ENCODE measurements at places on chromosomes 5 and 9.

- no peak for DNase-seq
These were observed 83.0 kb downstream of the MARCHF3 start for GRCh38 chr5:126947146-126948010.

- no peak for DNase-seq
These were observed 107.2 kb upstream of the SHB start for GRCh38 chr9:38176251-38176650.

DNA sequence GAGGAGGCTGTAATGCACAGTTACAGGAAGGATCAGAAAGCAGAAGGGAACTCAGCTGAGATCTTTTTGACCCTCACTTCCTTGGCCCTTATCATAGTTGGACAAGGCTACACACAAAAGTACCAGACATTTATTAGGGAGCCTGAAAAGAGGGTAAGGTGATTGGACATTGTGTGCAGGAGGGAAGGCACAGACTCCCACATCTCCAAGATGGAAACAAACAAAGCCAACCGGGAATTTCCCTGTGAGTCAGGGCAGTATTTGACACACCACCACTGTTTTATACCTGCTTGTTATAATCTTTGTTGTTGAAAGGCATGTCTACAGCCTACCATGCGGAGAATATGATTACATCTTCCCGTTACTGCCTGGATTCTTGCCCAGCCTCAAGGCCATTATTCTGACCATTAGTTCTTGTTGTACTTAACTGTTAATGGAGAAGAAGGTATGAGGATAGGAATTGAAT, 3.0 kb upstream of the CCNG1 start:
- no peak for DNase-seq

- DNase-seq = no peak
These were observed 83.4 kb downstream of the GHR start for GRCh38 chr5:42506662-42507061.

DNA sequence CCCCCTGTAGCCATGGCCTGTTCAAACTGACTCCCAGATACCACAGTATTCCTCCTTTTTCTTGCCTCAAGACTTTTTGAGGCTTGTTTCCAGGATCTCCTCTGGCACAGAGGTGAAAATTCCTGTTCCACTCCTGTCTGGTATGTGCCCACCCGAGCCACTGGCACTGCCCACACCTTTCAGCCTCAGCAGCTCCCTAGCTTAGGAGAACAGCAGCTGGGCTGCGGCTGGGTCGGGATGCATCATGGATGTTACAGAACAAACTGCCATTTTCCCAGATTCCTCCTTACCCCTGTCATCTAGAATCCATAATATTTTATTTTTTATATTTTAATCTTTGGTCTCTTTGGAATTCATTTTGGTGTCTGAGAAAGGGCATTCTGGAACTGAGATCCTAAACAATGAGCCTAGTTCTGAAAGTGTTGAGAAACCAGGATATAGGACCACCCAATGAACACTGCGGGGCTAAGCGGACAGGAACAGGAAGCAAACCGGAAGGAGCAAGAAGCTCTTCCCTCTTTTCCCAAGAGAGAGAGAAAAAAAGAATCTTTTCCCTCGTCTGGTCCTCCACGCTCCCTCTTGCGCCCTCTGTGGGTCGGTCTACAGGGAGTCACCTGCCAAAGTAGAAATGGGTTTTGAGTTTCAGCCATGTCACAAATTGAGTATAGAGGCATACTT, 12.5 kb downstream of the OR2S2 start:
- peak; percentile 72 for DNase-seq

DNA sequence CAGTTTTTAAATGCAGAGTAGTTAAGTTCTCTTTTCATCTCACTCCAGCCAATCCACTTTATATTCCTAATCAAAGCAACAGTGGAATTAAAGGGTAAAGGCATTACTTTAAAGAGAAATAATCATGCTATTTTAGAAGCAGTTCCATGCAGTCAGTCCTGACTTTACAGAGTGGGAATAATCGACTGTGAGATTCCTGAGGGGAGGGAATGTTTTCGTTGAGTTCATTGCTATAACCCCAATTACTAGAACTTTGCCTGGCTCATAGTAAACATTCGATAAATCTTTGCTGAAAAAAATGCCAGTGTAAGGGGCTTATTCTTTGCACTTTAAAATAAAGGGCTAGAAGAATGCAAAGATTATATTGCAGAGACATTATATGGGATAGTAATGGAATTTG, 127.2 kb upstream of the ASTN2 start:
- DNase-seq = no peak

DNA sequence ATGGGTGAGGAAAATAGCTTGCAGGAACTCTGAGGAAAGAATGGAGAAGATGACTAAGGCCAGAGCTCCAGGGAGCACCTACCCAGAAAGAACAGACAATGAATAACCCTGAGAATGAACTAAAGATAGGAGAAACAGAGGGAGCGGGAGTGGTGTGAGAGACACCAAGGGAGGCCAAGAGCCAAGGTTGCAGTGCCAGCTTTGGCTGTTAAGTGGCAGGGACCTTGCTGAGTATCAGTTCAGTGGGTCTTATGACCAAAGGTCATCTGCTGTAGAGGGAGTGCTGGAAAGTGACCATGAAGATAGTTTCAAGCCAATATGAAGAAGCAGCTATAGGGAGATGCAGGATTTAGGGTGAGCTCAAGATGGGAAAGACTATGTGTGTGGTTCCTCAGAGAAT, 16.7 kb downstream of the P4HA2 start:
- no peak for DNase-seq

GRCh38 chr5:126513703-126514102, 81.3 kb downstream of the ALDH7A1 start:
- no peak for DNase-seq

- DNase-seq = no peak
These were observed 181.4 kb downstream of the NTRK2 start for GRCh38 chr9:84850830-84851392.

DNA sequence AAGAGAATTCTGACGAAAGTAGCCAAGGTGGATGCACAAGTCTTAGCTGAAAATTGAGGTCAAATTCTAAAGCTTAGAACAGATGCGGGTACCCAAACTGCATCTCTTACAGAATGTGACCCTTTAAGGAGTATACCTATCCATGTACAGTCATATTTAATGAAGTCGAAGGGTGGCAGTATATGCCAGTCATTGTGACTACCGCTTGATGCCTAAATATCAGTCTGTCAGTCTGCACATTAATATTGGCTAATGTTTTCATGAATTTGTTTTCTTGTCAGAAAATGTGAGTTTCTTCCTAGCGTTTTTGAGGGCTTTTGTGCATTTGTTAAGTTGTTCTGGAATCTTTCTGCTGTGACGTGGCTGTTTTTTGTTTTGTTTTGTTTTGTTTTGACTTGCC, 264.5 kb upstream of the ELAVL2 start:
- no peak for DNase-seq

GRCh38 chr9:69054989-69055388, 19.4 kb downstream of the FXN start:
- no peak for DNase-seq

- DNase-seq = no peak
These were observed 49.2 kb upstream of the FCN1 start for GRCh38 chr9:134966697-134967546.

DNA sequence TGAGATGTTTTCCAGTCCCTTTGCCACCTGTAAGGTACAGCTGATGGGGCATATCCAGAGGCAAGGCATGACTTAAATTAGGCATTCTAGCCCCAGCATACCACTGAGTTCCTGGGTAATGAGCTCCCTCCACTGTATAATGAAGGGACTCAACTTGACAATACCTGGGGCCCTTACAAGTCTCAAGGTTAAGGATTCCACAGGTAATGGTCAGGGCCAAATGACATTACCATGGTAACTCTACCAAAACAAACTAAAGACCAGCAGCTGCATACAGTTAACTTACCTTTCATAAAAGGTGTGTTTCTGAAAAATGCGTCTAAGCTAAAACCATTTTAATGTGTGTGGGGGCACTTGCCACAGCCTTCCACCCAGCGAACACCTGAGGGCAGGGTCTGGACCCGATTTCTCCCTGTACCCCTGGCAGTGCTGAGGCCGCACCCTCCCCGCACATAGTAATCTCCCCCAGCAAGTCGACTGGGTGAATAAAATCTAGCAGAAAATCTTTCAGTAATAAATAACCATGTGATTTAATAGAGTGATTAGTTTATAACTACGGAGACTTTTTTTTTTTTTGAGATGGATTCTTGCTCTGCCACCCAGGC, 24.2 kb downstream of the CCDC69 start:
- DNase-seq = no peak

DNA sequence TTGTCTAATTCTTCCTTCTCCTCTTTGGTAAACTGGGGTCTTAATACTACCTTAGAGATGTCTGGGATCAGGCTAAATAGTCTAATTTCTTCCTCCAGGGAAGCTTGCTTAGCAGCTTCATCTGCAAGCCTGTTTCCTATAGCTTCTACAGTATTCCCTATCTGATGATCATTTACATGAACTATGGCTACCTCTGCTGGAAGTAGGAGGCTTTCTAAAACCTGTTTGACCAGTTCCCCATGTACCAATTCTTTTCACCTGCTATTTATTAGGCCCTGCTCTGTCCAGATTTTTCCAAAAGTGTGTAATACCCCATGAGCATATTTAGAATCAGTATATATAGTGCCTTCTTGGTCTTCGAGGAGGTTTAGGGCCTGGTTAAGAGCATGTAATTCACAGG, 619.8 kb downstream of the HINT1 start:
- DNase-seq = no peak

GRCh38 chr5:45604092-45604491, 92.1 kb downstream of the HCN1 start:
- DNase-seq = no peak

GRCh38 chr9:120733190-120733589, 18.9 kb upstream of the MEGF9 start:
- no peak for DNase-seq

- DNase-seq = peak; percentile 90
These were observed 83.5 kb upstream of the RUSC2 start for GRCh38 chr9:35406183-35406959.

- no peak for DNase-seq
These were observed at the start of gene PCDHGB1 for GRCh38 chr5:141349917-141350619. TSS of gene PCDHGB1 (plus strand) at chr5:141350099. CDS start at chr5:141350261, 162 bp downstream.

GRCh38 chr9:84937180-84937579, 267.7 kb downstream of the NTRK2 start:
- no peak for DNase-seq

DNA sequence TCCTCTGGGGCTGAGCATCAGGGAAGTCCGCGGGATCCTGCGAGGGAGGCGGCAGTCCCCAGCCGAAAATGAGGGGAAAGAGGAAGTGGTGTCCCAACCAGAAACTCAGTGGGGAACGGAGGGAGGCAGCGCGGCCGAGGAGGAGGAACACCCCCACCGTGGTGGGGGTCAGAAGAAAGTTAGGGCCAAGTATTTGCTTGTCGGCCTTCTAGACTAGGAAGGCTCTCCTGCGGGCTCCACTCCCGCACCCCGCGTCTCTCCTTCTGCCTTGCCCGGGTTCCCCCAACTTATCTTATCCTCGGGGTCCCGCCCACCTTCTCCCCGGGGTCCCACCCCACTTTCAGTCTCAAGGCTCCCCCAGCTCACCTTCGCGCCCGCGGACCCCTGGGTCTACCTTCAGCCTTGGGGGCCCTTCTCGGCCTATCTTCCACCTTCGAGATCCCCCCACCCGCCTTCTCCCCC, 557 bp upstream of the PHF2 start:
- no peak for DNase-seq

- no peak for DNase-seq
These were observed 452.1 kb downstream of the EFNA5 start for GRCh38 chr5:107218457-107219193.

- no peak for DNase-seq
These were observed 301.3 kb upstream of the IRX4 start for GRCh38 chr5:2184026-2184366.

GRCh38 chr5:69075522-69076179, 18.2 kb upstream of the SLC30A5 start:
- no peak for DNase-seq

DNA sequence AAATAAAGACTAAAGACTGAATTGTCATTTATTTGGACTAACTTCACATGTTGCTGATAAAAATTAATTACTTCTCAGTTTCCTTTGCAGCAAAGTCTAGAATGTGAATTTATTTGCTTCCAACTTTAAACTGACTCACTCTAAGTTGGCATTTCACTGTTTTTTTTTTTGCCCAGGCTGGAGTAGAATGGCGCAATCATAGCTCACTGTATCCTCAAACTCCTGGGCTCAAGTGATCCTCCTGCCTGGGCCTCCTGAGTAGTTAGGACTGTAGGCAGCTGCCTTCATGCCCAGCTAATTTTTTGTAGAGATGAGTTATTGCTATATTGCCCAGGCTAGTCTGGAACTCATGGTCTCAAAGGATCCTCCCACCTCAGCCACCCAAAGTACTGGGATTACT, 3.5 kb downstream of the CCNB1 start:
- DNase-seq = no peak

DNA sequence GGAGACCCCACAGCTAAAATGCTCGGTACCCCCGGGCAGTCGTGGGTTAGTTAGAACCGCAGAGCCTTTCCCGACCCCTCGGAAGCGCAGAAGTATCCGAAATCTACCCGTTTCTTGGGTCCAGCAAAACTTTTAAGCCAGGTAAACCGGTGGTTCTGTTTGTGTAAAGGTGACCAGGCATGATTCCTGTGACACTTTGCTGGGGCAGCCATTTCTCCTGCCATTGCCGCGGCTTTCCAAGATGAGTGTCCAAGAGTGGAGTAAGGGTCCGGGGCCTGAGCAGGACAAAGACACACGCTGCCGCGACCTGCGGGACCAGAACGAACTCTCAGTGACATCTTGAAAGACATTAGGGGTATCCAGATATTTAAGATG, 655 bp downstream of the MARVELD2 start:
- DNase-seq = peak; percentile 41

DNA sequence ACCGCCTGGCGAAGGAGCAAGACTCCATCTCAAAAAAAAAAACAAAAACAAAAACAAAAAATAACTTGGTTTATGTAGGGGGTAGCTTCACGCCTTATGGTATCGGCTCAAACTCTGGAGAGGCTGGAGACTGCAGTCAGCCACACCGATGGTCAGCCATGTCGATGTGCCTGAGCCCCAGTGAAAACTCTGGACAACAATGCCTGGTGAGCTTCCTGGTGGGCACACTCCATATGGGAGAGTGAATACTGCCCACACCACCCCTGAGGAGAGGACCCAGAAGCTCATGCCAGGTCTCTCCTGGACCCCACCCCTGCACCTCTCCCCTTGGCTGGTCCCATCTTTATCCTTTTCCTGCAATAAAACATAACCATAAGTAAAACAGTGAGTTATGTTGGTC, 19.6 kb downstream of the IPPK start:
- DNase-seq = no peak

DNA sequence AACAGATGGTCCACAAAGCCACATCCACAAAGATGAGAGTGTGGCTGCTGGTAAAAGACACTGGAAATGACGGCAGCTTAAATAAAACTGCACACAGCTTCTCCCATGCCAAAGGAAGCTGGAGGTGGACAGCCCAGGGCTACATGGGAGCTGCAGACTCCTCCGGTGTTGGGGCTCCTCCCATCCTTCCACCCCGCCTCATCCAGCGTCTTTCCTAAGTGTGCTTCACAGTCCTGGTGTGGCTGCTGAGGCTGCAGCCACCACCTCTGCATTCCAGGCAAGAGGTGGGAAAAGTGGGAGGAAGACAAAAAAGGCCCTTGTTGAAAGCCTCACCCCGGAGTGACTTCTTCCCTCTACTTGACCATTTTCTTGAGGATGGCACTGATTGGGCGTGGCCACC, 37.0 kb upstream of the IRX4 start:
- DNase-seq = no peak

Measured in mesothelial cell of epicardium (in vitro differentiated cells).